Aortic smooth muscle cell (primary cell): ENCODE measurements at places on chromosomes 4 and X. TPM values are rescaled to one million over a fixed set of nuclear protein-coding genes. Genes with fewer than 3 reads are reported as not detected.

Gene GPM6B
- 30.8 and 36.3 TPM in 2 replicates for total RNA-seq

Gene L1CAM
- total RNA-seq, result under 0.01 and 0.13 TPM in 2 replicates

Gene ARL9
- 0.13 and 0.19 TPM in 2 replicates for total RNA-seq

Gene NCBP2L
- not detected in 2 replicates for total RNA-seq

Gene TCEAL3
- 22.6 and 27.9 TPM in 2 replicates for total RNA-seq

Gene ERAS
- not detected in 2 replicates for total RNA-seq

Gene ETDB
- total RNA-seq, result not detected in 2 replicates

Gene GAGE12H
- not detected in 2 replicates for total RNA-seq

Gene ARSJ
- 32.1 and 36.2 TPM in 2 replicates for total RNA-seq

Gene HHIP
- 2.2 and 6.2 TPM in 2 replicates for total RNA-seq

Gene RHOXF2B
- total RNA-seq, result not detected in 2 replicates

Gene TENM3
- total RNA-seq, result 0.13 and 0.19 TPM in 2 replicates

Gene CBR4
- total RNA-seq, result 13.1 and 13.3 TPM in 2 replicates

Gene CCNG2
- total RNA-seq, result 12.4 and 22.7 TPM in 2 replicates

Gene HSFX4
- total RNA-seq, result not detected in 2 replicates

Gene DAPP1
- total RNA-seq, result not detected in 2 replicates

Gene SPANXN3
- not detected in 2 replicates for total RNA-seq

Gene FAM184B
- total RNA-seq, result not detected in 2 replicates

Gene METAP1
- total RNA-seq, result 16.4 and 19.9 TPM in 2 replicates

Gene DDIT4L
- total RNA-seq, result 0.92 and 5.2 TPM in 2 replicates

Gene KLHL13
- total RNA-seq, result 14.1 and 37.9 TPM in 2 replicates

Gene RHOXF1
- total RNA-seq, result not detected in 2 replicates

Gene CPLX1
- total RNA-seq, result not detected in 2 replicates

Gene GPR143
- total RNA-seq, result 0.13 TPM in 1 of 2 replicates, not detected in the other
